ENCODE measurements at places on chromosomes 2 and 18. TPM values are rescaled to one million over a fixed set of nuclear protein-coding genes. Genes with fewer than 3 reads are reported as not detected.

DNA sequence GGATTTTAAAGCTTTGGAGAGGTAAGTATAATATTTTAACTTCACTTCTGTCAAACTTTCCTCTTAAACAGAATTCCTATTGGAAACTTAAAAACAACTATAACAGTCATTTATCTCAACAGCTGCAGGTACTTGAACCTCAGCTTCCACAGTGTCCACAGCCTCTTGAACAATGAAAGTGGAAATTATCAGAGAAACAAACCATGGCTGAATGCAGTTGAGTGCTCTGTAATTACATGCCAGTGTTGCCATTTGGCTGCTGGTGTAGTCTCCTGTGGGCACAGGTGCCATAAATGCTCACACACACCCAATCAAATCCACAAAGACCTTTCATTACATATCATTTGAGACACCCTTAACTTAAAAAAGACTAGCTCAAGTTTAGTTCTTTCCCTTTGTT lies 125.1 kb downstream of the CPS1 start:
- DNase-seq, result no peak

- no peak for DNase-seq
Observed at GRCh38 chr18:60649107-60649506, 276.5 kb upstream of the MC4R start.

DNA sequence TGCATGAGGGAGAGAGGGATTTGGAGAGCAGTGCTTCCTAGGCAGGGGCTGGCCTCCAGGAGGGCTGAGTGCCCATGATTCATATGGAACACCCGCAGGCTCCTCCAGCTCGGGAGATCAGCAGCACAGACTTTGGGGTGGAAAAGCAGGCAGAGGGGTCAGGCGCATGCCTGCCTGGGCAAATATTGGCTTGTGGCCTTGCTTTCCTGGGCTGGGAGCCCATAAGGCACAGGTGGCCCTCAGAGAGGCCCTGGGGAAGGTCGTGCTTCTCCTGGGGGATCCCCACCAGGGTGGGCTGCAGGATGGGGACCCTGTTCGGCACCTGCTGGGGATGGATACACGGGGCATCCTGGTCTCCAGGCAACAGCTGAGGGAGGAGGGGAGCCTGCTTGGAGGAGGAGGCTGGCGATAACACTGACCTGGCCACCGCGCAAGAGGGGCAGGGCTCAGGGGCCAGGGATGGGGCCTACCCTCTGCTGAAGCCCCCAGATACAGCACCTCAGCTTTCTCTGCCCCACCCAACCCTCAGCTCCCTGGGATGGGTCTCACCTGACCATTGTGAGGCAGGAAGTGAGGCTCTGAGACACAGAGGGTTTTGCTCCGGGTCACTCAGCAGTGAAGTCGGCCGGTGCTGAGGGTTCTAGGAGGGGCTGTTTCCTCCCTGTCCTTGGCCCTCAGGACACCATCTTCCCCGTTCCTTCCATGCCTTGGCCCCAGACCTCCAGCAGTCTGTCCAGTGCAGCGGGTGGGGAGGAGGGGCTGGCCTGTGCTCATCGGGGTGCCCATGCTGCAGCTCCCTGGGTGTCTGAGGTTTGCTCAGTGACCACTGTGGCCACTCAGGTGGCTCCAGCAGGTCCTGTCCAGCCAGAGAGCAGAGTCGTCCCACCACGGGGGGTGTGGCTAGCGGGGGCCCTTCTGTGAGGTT lies 12.0 kb downstream of the AQP12A start:
- no peak for DNase-seq

DNA sequence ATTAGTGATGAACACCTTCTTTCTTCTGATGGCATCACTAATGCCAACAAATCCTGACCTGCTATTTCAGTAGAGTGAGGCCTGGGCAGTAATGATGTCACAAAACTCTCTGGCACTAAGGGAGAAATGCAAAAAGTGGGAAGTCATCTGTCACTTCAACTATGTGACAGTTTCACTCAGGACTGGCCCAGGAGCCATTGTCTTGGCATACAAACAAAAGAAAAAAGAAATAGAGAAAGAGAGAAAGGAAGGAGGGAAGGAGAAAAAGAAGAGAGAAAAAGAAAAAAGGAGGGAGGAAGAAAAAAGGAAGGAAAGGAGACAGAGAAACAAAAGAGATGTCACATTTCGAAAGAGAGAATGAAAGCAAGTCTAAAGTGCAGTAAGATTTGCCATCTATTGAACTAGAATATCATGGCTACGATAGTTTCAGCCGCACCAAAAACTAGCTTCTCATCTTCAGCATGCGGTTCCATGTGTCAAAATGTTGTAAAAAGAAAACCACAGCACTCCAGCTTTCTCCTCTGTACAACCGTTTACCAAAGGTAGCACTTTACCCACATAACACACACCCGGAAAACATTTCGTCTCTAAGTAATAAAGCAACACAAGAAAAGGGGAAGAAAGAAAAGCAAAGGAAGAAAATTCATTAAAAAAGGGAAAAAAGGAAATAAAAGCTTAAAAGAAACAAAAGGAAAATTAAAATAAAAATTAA lies 50.1 kb downstream of the CD226 start:
- no peak for DNase-seq

DNA sequence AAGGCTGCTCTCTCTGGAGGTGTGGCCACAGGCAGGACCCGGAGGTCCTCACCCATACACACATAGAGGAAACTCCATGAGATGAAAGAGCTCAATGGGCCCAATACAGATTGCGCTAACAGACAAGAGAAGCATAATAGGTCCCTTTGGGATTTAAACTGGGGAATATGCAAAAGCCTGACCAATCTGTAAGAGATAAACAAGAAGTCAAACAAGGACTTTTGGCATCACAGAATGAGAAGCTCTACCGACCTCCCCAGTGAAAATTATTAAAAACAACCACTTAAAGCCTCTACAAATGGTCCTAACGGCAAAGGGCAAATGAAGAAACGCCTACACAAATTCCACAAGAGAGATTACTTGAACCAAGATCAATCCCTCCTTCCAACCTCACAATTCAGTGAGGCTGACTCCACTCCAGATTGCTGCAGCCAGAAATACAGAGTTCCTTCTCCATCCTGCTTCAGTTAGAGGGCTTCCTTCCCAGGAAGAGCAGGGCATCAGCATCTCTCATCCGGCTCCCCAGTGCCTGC lies 10.8 kb downstream of the IWS1 start:
- DNase-seq, result no peak

GRCh38 chr2:192932376-192932775 lies 737.6 kb upstream of the TMEFF2 start:
- DNase-seq, result no peak

GRCh38 chr2:216086207-216086893 lies 4.6 kb downstream of the TMEM169 start:
- peak; percentile 71 for DNase-seq

DNA sequence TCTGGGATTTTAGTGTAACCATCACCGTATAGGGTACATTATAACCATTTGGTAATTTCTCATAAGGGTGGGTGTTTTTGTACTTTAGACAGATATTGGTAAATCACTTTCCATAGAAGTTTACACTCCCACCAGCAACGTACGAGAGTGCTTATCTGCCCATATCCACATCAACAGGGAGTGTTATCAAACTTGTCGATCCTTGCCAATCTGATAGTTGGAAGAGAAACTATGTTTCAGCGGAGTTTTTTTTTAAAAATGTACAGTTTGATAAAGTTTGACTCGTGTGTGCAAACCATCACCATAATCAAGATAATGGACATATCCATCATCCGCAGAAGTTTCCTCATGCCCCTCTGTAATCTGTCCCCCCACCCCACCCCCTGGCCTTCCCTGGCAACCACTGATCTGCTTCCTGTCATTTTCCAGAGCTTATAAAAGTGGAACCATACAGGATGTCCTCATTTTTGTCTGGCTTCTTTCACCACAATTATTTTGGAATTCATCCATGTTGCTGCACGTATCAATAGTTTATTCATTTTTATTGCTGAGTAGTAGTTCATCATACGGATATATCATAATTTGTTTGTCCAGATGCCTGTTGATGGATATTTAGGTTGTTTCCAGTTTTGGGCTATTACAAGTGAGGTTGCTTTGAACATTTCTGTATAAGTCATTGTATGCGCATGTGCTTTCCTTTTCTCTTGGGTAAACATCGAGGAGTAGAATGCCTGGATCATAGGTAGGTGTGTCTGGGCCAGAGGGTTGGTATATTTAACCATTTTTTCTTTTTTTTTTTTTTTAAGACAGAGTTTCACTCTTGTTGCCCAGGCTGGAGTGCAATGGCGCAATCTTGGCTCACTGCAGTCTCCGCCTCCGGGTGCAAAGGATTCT lies 18.6 kb downstream of the GLI2 start:
- DNase-seq, result no peak

DNA sequence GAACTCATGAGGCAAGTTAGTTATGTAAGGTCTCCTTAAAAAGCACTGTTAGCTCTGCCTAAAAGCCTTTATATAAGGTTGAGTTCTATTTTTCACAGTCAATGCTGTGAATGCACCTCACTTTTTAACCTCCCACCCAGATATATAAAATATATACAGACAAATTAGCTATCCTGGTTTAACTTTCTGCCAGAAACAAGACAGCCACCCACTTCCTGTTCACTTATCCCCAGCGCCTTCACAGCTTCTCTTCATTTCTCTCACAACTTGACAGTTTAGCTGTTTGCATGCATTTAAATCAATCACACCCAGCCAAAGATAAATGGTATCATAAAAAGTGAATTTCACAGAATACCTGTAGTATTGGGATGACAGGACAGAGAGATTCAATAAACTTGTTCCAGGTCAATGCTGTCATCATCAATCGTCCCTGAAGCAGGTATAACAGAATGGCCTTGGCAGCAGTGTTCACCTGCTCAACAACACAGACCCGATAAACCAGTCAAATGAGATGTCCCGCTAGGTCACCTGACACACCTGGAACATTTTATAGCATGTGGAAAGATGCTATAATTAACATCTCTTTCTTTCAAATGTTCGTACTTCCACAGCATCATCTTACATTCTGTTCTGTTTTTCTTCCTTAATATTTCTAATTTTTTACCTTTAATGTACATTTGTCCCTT lies 55.7 kb downstream of the RTTN start:
- no peak for DNase-seq

DNA sequence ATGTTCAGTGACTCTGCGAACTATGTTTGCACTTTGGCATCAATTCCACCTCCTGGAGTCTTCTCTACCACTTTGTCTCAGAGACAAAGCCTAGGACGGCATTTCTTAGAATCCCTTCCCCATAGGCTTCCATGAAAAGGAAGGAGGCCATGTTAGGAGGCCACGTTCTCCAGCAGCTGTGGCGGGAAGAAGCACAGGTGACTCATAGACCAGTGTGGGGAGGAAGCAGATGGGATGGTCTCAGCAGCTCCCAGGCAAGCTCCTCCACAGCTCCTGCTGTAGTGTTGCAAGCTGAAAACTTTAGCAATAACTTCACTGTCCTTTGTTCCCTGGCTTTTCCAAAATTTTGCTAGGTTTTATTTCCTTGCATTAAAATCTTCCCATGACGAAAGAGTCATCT lies 781.3 kb upstream of the ID2 start:
- DNase-seq, result no peak

- DNase-seq, result peak; percentile 93
Observed at GRCh38 chr2:120539937-120540718, 194.2 kb downstream of the INHBB start.

GRCh38 chr2:233039212-233039845 lies 6.9 kb downstream of the NEU2 start:
- DNase-seq, result peak; percentile 31

DNA sequence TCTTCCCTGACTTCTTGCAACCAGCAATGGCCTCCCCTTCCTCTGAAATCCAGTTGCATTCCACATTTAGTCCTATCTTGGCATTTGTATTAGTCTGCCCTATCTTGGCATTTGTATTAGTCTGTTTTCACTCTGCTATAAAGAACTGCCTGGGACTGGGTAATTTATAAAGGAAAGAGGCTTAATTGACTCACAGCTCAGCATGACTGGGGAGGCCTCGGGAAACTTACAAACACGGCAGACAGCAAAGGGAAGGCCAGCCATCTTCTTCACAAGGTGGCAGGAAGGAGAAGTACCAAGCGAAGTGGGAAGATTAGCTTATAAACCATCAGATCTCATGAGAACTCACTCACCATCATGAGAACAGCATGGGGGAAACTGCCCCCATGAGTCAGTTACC lies 234.5 kb upstream of the COPS8 start:
- DNase-seq, result no peak

- DNase-seq, result no peak
Observed at GRCh38 chr2:198161151-198161550, 356.8 kb downstream of the PLCL1 start.

- no peak for DNase-seq
Observed at GRCh38 chr2:46504685-46505471, 25.5 kb downstream of the TMEM247 start.

GRCh38 chr2:235911633-235912233 lies 256.5 kb downstream of the GBX2 start:
- DNase-seq, result no peak

DNA sequence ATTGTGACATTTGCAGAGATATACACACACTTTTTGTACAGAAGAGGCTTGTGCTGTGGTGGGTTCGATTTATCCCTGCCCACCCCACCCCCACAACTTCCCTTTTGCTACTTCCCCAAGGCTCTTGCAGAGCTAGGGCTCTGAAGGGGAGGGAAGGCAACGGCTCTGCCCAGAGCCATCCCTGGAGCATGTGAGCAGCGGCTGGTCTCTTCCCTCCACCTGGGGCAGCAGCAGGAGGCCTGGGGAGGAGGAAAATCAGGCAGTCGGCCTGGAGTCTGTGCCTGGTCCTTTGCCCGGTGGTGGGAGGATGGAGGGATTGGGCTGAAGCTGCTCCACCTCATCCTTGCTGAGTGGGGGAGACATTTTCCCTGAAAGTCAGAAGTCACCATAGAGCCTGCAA lies 40.0 kb downstream of the STEAP3 start:
- DNase-seq, result no peak

GRCh38 chr2:8413589-8414135 lies 268.2 kb upstream of the ID2 start:
- peak; percentile 36 for DNase-seq

GRCh38 chr2:74985978-74986609 lies 27.7 kb downstream of the POLE4 start:
- DNase-seq, result no peak

DNA sequence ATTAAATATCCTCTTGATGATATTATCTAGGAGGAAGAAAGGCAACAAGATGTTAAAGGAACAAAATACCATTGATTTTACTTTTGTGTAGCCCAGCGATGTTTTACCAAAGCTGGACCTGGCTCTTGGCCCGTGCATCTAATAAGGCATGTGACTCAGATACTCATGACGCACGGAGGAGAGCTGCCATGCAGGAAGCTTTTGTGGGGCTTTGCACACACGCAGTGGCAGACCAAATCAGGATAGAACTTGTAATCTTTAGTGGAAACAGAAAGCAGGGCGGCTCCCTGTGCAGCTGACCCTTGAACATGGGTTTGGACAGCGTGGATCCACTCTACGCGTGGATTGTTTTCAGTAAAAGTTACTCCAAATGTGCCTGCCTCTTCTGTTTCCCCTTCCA lies 190.0 kb downstream of the NAPG start:
- DNase-seq, result peak; percentile 36

Gene SLC16A14
- total RNA-seq, result 1.8 TPM

Gene DHRS9
- not detected for total RNA-seq

Gene GALNT13
- 0.52 TPM for total RNA-seq

Gene FSHR
- total RNA-seq, result 0.05 TPM

Gene PXDN
- total RNA-seq, result 243 TPM

Gene GPR17
- total RNA-seq, result not detected

Gene MAP3K19
- total RNA-seq, result not detected

Gene CD302
- 3.8 TPM for total RNA-seq

Gene ASXL3
- total RNA-seq, result 0.05 TPM

Gene HSBP1L1
- total RNA-seq, result 13.1 TPM

Gene STON1
- total RNA-seq, result 6.8 TPM
